Activated CD8-positive, alpha-beta memory T cell treated with anti-CD3 and anti-CD28 coated beads, Interleukin-2, amount 10 ng/mL, durations not matched to agents 7 days and 5 days (primary cell): ENCODE measurements at places on chromosomes 7 and 10.

- H3K4me3 ChIP-seq = no peak overlapping the region
- H3K36me3 ChIP-seq = no peaks in the 10 kb centered on the region
Observed at GRCh38 chr10:4658777-4659176, 167.2 kb upstream of the AKR1E2 start.

DNA sequence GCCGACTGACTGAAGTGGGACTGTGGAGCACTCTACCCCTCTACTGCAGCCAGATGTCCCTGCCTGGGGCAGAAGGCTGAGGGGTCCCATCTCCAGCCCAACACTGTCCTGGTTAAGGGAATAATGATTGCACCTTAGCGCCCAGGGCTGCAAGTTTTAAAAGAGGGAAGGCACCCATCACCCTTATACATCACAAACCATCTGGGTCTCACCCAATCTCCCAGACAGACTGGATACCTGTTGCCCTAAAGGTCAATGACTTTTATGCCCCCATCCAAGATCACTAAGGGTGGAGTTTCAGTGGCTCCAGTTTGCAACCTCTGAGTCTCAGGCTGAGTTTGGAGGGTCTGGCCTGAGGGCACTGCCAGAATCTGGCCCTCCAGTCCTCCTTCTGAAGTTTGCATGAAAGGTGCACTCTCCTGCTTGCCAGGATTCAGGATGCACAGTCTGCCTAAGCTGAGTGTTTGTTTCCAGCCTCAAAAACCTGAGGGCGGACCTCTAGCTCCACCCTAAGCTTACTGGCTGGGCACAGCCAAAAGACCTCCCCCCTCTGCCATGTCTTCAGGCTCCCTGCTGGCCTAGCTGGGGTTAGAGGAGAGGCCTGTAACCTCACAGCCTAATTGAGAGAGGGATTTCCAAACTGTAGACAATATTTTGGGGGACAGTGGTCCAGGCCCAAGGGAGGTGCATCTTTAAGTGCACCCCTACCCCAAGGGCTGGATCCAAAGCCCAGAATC is 2.5 kb upstream of the EMX2 start:
- no peak for DNase-seq
- peaks cover 10% of the 10 kb centered on the region for H3K4me1 ChIP-seq
- H3K27ac ChIP-seq = no peak overlapping the region
- no peak overlapping the region for H3K4me3 ChIP-seq
- H3K27me3 ChIP-seq = peaks cover 87% of the 10 kb centered on the region

- H3K4me1 ChIP-seq = peaks cover 34% of the 10 kb centered on the region
- DNase-seq = no peak
- H3K27me3 ChIP-seq = no peaks in the 10 kb centered on the region
- H3K4me3 ChIP-seq = no peak overlapping the region
- peak overlapping the region; percentile 2 for H3K27ac ChIP-seq
Observed at GRCh38 chr10:46014683-46015405, 15.6 kb downstream of the NCOA4 start.

GRCh38 chr7:57772126-57772924 is 322.3 kb downstream of the ZNF716 start:
- DNase-seq = no peak
- peaks cover 3% of the 10 kb centered on the region for H3K36me3 ChIP-seq
- no peaks in the 10 kb centered on the region for H3K27me3 ChIP-seq
- no peak overlapping the region for H3K4me3 ChIP-seq
- H3K4me1 ChIP-seq = no peaks in the 10 kb centered on the region

DNA sequence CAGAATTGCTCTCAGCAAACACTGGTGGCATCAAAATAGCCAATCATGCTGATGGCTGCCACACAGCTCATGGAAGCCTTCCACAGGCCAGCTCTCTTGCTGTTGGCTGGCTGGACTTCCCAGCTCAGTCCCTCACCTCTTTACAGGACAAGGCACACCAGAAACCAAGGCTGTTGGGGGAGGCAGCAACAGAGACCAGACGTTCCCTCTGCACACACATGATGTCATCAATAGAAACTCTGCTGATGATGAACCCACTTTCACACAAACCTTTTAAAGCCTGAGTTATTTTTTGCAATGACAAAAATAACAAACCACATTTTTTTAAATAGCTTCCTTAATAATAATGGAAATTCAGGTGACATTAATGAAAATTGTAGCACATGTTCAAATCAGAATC is 300.9 kb upstream of the C7orf33 start:
- no peaks in the 10 kb centered on the region for H3K36me3 ChIP-seq
- no peak overlapping the region for H3K4me3 ChIP-seq
- H3K27ac ChIP-seq = no peak overlapping the region
- DNase-seq = no peak
- H3K27me3 ChIP-seq = peaks cover 4% of the 10 kb centered on the region

- no peak overlapping the region for H3K4me3 ChIP-seq
- H3K36me3 ChIP-seq = no peaks in the 10 kb centered on the region
Observed at GRCh38 chr7:81632418-81632817, 137.4 kb downstream of the HGF start.

GRCh38 chr7:6306471-6306870 is 34.0 kb upstream of the CYTH3 start:
- no peaks in the 10 kb centered on the region for H3K4me1 ChIP-seq
- H3K27me3 ChIP-seq = no peaks in the 10 kb centered on the region
- H3K4me3 ChIP-seq = no peak overlapping the region
- no peak overlapping the region for H3K27ac ChIP-seq
- no peak for DNase-seq

DNA sequence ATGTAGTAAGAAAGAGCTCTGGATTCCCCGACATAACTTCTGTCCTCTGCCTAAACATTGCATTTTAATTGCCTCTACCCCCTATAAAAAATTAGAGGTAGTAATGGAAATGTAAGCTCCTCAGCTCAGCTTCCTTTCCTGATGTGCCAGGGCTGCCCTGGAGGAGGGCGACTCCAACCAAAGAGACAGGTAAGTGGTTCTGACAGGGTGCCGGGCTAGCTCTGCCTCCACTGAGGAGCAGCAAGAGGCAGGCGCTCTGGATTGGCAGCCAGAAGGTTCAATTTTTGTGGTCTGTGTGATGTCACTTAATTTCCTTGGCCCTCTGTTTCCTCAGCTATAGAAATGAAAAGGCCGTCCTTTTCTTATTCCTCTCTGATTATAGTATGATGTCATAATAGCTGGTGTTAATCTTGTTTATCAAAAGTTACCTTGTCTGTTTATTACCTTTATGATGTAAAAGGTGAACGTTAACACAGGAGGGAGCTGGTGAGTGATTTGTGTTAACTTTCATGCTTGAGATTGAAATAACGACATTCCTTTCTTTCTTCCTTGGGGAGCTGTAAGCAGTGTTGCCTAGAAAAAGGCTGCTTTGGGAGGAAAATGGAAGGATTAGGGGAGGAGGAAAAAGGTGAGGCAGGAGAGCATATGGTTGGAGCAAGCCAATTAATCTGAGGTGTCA is 51.8 kb downstream of the ANLN start:
- H3K27me3 ChIP-seq = no peaks in the 10 kb centered on the region
- no peak overlapping the region for H3K4me3 ChIP-seq
- H3K36me3 ChIP-seq = peaks cover 32% of the 10 kb centered on the region

DNA sequence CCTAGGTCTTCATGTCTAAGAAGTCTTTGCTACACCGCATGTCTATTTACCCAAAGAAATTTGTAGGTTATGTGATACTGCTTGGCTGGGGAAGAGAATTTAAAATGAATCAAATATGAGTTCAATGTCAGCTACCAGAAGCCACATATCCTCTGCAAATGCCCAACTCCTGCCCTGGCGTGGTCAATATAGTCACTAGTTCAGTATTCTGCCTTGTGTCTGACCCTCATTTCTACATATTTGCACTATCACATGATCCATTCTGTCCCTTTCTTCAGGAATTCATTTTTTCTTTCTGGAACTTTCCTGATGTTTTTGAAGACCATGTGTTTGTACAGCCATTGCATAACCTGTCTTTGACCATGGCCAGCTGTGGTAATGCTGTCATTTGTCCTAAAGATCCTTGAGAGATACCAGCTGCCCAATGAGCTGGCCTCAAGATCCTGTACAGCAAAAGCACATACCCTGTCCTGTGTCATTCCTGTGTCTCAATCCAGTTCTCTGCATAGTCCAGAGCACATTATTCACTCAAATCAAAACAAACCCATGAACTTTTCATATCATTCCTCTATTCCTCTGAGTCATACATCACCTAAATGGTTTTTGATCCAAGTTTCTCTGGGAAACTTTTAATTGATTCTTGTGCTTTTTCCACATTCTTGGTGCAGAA is 524.5 kb downstream of the PARD3 start:
- no peak overlapping the region for H3K4me3 ChIP-seq
- no peaks in the 10 kb centered on the region for H3K4me1 ChIP-seq
- no peaks in the 10 kb centered on the region for H3K27me3 ChIP-seq
- no peak overlapping the region for H3K27ac ChIP-seq
- DNase-seq = no peak
- H3K36me3 ChIP-seq = no peaks in the 10 kb centered on the region

- no peak overlapping the region for H3K27ac ChIP-seq
- no peaks in the 10 kb centered on the region for H3K36me3 ChIP-seq
- H3K27me3 ChIP-seq = no peaks in the 10 kb centered on the region
- no peak for DNase-seq
Observed at GRCh38 chr10:52807803-52808202, 35.2 kb upstream of the MBL2 start.

DNA sequence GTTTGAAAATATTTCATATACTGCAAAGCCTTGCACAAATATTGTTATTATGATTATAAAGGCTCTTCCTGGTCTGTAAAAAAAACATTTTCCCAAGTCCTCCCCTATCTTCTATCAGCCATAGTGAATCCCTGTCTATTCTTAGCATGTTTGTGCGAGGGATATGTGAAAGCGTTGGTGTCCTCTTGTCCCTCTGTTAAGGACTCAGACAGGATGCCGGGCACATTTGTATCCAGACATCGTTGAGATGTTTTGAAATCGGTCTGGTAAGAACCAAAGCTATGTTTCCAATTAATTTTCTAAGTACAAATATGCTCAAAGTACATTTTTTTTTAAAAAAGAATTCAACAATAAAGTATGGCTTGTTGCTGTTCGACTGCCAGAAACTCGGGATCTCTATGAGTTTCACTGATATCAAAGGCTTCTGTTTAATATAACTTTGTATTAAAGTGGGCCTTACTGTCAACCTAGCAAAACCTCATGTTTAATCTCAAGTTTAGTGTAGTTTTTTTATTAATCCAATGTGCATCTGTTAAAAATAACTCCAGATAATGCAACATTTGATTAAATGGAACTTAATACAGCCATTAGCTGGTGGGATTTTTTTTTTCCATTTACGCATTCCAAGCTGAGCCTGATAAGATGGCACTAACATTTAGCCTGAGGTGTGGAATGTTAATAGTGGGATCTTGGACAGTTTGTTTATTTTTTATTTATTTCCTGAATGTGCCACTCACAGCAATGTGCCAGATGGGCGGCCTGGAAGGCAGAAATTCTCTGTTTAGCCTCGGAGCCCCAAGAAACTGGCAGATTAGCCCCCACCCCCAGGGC is 754.3 kb downstream of the LRMDA start:
- no peaks in the 10 kb centered on the region for H3K36me3 ChIP-seq
- H3K4me3 ChIP-seq = no peak overlapping the region
- no peaks in the 10 kb centered on the region for H3K4me1 ChIP-seq
- DNase-seq = no peak
- H3K27ac ChIP-seq = no peak overlapping the region

DNA sequence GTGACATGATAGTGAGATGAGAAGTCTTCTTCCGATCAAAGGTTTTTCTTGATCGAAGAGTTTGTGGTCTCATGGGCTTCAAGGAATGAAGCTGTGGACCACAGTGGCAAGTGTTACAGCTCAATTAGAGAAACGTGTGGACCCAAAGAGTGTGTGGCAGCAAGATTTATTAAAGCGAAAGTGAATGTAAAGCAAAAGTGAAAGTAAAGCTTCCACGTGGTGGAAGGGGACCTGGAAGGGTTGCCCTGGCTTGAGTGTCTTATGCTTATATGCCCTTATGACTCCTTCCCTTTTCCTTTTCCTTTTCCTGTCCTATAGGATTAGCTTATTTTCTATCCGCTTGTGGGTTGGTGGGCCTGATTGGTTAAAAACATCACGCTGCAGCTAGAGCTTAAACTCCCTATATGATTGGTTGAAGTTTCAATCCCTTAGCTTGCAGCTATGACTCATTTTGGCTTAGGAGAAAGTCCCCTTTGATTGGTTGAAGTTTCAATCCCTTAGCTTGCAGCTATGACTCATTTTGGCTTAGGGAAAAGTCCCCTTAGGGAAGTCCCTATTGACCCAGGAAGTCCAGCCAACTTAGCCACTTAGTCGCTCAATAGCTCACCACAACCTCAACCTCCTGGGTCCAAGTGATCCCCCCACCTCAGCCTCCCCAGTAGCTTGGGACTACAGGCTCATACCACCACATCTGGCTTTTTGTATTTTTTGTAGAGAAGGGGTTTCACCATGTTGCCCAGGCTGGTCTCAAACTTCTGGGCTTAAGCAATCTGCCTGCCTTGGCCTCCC is 34.7 kb downstream of the MRPS24 start:
- H3K36me3 ChIP-seq = peaks cover 19% of the 10 kb centered on the region
- H3K27ac ChIP-seq = peak overlapping the region; percentile 95
- peaks cover 13% of the 10 kb centered on the region for H3K27me3 ChIP-seq
- peak overlapping the region; percentile 78 for H3K4me3 ChIP-seq
- peak; percentile 62 for DNase-seq

DNA sequence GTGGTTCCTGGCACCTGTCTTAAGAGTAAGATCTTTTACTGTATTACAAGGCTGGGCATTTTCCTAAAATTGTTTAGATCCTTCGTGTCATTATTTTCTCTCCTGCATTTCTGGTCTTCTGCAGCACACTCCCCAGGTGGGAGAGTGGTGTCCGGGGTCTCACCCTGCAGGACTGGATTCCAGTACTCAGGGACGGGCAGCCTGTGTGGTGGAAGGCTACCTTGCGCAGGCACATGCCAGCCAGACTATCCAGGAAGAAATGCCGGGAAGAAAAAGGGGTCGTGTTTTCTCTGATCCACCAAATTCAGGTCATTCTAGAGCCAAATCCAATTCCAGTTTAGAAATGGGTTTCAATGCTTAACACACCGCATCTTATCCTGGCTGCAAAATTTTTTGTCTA is 27.7 kb downstream of the CNPY1 start:
- H3K27ac ChIP-seq = no peak overlapping the region
- H3K36me3 ChIP-seq = no peaks in the 10 kb centered on the region
- H3K27me3 ChIP-seq = peaks cover 44% of the 10 kb centered on the region
- H3K4me3 ChIP-seq = no peak overlapping the region
- H3K4me1 ChIP-seq = no peaks in the 10 kb centered on the region
- no peak for DNase-seq

- peaks cover 38% of the 10 kb centered on the region for H3K36me3 ChIP-seq
- H3K27ac ChIP-seq = no peak overlapping the region
- no peak overlapping the region for H3K4me3 ChIP-seq
- no peaks in the 10 kb centered on the region for H3K27me3 ChIP-seq
- no peak for DNase-seq
Observed at GRCh38 chr7:151218170-151218569, 7.9 kb upstream of the H2BK1 start.
